ENCODE measurements at places on chromosomes 2 and 18.
A peak's percentile ranks its signal among the peaks of the same experiment; 100 is the strongest.

DNA sequence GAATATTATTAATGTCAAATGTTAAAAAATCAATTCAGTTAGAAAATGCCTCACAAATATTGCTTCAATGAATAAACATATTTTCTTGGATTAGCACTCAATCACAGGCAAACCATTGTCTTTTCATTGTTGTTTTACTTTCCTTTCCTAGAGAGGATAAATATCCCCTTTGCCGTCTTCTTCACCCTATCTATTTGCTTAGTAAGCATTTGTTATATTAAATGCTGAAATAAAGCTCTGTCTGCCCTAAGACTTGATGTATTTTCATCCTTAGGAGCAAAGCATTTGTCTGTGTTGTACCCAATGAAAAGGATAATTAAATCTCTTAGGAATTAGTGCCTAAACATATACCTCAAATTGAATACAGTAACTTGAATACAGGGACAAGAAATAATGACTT is 1071.2 kb upstream of the GYPC start:
- no peak for DNase-seq

DNA sequence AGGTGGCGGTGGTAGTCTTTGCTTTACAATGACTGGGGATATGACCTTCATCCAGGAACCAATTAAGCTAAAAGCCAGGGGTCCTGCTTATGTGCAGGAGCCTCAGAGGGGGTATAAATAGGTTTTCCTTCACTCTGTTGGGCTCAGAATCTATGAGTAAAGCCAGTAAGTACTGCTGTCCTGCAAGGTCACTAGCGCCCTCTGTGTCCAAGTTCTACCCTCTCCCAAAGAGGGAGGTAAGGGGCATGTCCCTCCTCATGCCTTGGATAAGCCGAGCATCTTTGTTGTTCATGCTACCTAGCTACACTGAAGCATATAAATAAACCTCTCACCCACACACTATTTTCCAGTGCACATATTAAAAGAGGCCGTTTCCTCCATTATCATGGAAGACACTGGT is 79.4 kb downstream of the SPRED2 start:
- DNase-seq = no peak

- no peak for DNase-seq
Observed at GRCh38 chr2:181483876-181484275, 26.7 kb downstream of the ITGA4 start.

- DNase-seq = no peak
Observed at GRCh38 chr2:65146078-65146477, 16.2 kb upstream of the RAB1A start.

DNA sequence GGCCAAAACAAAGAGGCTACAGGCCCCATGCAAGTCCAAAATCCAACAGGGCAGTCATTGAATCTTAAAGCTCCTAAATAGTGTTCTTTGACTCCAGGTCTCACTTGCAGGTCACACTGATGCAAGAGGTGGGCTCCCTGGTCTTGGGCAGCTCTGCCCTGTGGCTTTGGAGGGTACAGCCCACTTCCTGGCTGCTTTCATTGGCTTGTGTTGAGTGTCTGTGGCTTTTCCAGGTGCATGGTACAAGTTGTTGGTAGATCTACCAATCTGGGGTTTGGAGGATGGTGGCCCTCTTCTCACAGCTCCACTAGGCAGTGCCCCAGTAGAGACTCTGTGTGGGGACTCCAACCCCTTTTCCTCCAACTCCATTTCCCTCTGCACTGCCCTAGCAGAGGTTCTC is 115.8 kb upstream of the ALKAL2 start:
- no peak for DNase-seq

GRCh38 chr18:78981989-78982620 is 2.5 kb downstream of the SALL3 start:
- DNase-seq = no peak

DNA sequence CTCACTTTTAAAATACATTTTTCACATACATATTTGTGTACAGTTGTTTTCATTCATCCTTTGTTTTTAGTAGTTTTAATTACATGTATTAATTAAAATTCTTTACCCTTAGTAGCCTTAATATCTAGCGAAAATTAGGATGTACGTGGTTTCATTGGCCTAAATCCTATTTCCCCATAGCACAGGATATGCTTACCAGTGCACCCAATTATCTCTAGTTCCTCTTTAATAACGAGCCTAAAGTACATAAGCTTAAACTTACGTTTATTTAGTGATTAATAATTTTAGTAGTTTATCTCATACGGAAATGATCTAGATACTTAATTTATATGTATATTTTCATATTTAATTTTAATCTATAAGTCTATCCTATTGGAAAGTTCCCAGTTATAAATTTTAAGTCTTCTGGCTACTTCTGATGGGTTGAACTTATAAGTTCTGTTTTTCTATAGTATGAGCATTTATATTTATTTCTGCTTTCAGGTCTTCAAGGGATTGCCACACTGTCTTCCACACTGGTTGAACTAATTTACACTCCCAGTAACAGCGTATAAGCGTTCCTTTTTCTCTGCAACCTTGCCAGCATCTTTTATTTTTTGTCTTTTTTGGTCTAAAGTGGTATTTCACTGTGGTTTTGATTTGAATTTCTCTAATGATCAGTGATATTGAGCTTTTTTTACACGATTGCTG is 21.4 kb upstream of the RUFY4 start:
- no peak for DNase-seq

DNA sequence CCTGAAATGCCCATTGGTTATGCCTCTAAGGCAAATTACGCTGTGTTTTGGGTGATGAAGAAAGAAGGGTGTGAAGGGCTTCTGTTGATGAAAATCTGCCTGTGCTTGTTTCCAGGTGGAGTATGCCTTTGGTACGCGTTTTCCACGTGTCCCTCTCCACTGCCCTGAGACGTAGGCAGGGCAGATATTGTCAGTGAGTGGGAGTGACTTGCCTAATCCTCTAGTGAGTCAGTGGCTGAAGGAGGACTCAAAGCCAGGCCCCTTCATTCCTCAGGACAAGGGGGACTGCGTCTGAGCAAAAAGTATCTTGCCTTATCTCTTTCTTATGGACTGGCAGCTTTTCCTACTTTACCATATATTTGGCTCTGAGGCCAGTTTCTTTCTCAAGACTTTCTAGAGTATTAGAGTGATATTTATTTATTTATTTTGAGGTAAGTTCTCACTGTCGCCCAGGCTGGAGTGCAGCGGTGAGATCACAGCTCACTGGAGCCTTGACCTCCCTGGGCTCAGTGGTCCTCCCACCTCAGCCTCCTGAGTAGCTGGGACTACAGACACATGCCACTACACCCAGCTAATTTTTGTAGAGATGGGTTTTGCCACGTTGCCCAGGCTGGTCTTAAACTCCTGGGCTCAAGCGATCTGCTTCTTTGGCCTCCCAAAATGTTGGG is 10.2 kb downstream of the RALB start:
- DNase-seq = no peak

- no peak for DNase-seq
Observed at GRCh38 chr2:152050915-152051314, 47.9 kb downstream of the CACNB4 start.

GRCh38 chr2:158782616-158783015 is 12.5 kb upstream of the DAPL1 start:
- DNase-seq = no peak

DNA sequence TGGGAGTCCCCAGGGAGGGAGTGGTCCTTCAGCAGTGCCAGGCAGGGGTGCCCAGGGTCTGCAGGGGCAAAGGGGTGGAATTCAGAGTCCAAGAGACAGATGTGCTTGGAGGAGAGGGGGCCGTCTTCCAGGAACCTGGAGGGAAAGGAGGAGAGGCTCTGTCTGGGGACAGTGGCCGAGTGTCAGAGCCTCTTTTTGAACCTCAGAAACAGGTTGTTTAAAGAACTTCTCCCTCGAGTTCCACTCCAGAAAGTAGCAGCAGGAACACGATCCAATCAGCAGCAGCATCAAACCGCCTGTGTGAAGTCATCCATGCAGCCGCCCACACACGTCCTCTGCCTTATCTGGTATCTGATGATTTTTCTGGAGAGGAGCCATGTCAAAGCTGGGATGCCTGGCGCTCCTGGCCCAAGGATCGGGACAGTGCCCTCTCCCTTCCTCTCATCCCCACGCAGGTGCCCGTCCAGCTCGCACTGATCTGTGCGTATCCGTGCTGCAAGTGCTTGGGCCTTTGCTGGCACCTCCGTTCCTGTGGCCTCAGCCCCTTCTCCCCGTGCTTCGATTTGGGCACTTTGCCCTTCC is 205.1 kb downstream of the NDUFA10 start:
- DNase-seq = no peak

- DNase-seq = no peak
Observed at GRCh38 chr2:11610624-11611242, 59.3 kb downstream of the NTSR2 start.

- no peak for DNase-seq
Observed at GRCh38 chr18:26685438-26686157, 137.2 kb upstream of the KCTD1 start.

- DNase-seq = no peak
Observed at GRCh38 chr2:32991091-32991845, 44.5 kb downstream of the LTBP1 start.

DNA sequence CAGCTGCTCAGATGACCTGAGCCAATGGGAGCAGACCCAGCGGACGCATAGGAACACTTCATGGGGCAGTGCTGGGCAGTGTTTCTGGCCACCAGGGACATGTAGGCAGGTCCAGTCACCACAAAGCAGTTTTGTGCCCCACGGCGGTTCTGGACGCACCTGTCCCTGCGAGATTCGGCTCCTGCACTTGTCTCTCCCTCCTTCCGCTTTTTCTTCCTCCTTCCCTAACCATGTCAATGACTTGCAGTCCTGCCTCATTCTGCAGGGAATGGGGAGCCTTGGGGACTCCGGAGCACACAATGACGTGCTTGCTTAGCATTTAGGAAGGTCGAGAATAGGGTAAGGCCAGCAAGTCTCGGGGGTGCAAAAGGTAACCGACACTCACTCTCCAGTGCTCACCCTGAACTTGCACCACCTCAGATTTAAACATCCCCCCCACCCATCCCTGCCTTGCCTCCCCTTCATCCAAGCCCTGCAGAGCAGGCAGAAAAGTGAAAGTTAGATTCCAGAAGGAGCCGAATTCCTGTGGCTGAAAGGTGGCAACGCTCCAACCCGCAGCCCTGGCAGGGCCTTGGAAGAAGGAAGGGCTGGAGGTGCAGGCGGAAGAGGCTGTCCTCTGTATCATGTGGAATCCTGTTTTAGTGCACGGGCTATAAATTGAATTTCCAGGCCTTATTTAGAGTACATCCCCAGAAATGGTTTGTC is 40.5 kb upstream of the ATG16L1 start:
- peak; percentile 91 for DNase-seq

GRCh38 chr2:232731470-232731869 is 34.3 kb downstream of the GIGYF2 start:
- DNase-seq = no peak

- no peak for DNase-seq
Observed at GRCh38 chr2:15074751-15075700, 442.5 kb downstream of the LRATD1 start.

DNA sequence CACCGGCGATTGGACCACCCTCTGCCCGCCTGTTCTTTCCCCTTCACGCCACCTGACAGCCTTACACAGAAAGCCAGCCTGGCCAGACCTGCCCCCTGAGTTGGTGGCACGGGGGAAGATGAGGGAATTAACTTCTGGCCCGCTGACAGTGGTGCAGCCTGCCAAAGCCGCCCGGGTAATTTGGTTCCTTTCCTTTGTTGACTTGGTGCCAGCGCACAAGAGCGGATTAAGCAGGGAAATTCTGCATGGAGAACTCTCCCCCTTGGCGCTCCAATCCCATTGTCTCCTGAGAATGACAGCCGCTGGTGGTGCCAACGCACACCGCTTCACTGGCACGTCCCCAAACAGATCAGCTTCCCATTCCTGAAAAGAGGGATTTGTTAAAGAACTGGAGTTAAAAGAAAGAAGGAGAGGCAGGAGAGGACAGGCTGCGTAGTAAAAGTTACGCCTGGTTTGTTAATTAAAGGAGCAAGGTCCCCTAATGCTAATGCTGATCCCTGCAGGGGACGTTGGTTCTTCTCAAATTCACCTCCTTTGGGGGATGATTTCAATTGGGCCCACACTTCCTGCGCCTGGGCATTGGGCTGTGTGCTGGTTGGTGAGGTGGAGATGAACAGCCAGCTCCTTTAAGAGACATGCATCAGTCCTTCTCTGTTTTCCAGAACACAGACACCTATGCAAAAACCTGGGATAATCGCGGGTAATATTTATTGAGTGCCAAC is 286.8 kb downstream of the MYCN start:
- no peak for DNase-seq

DNA sequence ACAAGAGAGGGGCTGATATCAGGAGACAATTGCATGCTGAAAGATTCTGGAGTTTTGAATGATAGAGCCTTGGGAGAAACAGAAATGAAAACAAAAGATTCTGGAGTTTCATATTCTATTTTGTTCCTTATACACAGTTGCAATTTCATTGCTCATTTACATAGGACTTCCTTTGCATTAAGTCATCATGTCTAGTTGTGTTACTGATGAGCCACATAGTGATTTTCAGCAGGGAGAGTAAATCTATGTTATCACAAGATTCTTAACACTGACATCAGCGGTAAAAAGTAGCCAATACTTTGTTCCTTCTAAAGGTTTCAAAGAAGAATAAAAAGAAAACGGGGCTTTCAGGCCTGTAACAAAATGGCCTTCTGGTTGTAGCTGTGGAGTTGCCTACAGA is 7.1 kb downstream of the ADAM17 start:
- peak; percentile 56 for DNase-seq

GRCh38 chr2:51960281-51960680 is 928.3 kb upstream of the NRXN1 start:
- DNase-seq = peak; percentile 76

- no peak for DNase-seq
Observed at GRCh38 chr2:170475878-170476277, 239.3 kb upstream of the SP5 start.

GRCh38 chr2:129748653-129749052 is 230.8 kb upstream of the RAB6C start:
- DNase-seq = no peak

GRCh38 chr2:173750353-173750801 is 214.8 kb downstream of the SP3 start:
- peak; percentile 46 for DNase-seq

GRCh38 chr2:219010873-219011272 is 17.7 kb upstream of the CRYBA2 start:
- no peak for DNase-seq

DNA sequence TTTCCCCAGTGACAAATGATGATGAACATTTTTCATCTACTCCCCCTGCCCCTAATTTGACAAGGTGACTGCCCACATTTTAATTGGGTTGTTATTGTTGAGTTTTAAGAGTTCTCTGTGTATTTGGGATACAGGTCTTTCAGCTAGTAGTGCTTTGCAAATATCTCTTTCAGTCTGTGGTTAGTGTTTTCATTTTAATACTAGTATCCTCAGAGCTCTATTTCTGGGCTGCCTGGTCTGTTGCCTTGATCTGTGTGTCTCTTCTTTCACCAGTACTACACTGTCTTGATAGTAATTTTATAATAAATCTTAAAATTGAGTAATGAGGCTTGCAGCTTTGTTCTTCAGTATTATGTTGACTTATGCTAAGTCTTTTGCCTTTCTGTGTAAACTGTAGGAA is 19.7 kb downstream of the EIF5B start:
- no peak for DNase-seq

GRCh38 chr2:172208791-172209325 is 106.2 kb upstream of the DLX2 start:
- peak; percentile 24 for DNase-seq

Data from fibroblast of skin of back (primary cell).